Stomach (tissue), 19 donors: ENCODE measurements at places on chromosomes 12 and 14. TPM values are rescaled to one million over a fixed set of nuclear protein-coding genes. Genes with fewer than 3 reads are reported as not detected.

The KCNJ8 gene
- 7.2 TPM for polyA plus RNA-seq

The C3AR1 gene
- polyA plus RNA-seq: 6.3 TPM

The RNASE1 gene
- polyA plus RNA-seq: 237 TPM

The KRT82 gene
- not detected for polyA plus RNA-seq

The SPTB gene
- polyA plus RNA-seq: 0.18 TPM
